ENCODE measurements at places on chromosomes 1 and 21.

DNA sequence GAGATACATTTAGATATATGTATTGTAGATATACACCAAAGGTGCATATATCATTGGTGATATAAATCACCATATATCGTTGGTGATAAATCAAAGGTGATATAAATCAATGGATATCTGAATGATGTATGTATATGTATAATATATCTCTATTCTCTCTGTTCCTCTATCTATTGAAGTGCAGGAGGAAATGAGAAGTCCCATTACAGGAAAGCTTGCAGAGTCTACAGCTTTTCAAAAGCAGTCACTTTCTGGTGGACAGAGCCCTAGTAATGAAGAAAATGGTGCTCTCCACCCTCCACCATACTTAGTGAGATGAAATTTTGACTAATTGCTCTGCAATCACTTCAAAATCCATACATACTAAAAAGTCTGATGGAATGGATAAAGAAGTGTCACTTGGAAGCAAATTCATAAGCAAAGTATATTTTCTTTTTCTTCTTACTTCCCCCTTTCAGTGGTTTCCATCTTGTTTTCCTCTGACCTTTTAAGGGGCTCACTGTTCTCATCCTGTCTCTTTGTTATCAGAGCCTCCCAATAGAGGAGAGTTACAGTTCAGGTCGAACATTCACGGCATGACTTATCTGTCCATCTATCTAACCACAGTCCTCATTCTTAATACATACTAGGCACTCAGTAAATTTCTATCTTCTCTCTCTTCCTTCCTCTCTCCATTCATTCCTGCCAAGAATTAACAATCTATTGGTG lies 227.2 kb downstream of the KCNJ6 start:
- DNase-seq = no peak

DNA sequence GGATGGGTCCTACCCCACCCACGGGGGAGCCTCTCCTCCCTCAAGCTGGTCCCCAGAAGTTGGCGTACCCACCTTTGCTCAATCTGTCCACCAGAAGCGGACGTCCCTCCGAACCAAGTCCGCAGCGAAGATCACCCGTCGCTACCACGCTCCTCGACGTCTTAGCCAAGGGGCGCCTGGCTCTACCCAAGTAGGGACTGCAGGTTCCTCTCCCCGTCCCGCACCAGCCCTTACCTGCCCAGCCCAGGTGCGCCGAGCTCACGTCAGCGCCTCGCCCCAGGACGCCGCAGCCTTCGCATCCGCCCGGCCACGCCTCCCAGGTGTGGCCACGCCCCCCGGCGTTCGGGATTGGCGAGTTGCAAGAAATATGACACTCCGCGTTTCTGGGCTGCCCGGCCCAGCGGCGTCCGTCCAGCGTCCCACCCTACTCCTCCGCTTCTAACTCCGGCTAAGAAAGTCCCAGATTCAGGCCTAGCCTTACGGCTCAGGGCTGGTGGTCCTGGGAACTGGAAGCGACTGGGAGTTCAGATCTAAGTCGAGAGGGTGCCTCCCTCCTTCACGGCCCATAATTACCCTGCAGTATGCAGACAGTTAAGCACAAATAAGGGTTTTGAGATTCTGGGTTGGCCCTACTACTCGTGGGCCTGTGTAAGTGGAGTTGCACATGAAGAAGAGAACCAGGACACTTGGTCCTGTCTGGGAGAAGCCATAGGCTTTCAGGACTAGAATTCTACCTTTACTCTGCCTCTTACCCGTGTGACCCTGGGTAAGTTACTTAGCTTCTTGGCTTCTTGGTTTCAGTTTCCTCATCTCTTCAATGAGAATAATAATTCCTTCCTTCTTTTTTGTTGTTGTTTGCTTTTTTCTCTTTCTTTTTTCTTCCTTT lies at the start of gene IRF6:
Gene IRF6 (minus strand): TSS at position 268 of the 886 bp plus-strand sequence. CDS start 4,729 bp downstream, outside the sequence.
- no peak for DNase-seq

- no peak for DNase-seq
Measured at GRCh38 chr1:1631782-1632420, at the start of gene MMP23B. MMP23B (plus strand) TSS chr1:1632173; CDS start chr1:1632219, 46 bp downstream.

DNA sequence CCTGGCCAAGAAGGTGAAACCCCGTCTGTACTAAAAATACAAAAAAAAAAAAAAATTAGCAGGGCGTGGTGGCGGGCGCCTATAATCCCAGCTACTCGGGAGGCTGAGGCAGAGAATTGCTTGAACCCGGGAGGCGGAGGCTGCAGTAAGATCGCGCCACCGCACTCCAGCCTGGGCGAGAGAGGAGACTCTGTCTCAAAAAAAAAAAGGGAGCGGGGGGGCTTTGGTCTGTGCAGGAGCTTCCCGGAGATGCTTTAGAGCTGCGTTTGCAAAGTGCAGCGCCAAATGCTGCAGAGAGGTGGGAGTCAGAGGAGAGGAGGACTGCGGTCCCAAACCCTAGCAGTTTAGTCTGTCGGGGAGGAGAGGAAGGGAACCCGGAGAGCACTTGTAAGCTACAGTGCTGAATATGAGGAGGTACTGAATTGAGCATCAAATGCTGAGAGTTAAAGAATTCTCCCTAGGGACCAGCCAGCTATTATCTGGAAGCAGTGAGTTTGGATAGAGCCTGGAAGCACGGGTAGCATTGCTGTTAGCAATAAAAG lies 569 bp downstream of the FALEC start:
- no peak for DNase-seq

- DNase-seq = no peak
Measured at GRCh38 chr1:87833166-87833565, 504.5 kb downstream of the LMO4 start.

- DNase-seq = no peak
Measured at GRCh38 chr1:156691665-156692440, 13.5 kb downstream of the CRABP2 start.

DNA sequence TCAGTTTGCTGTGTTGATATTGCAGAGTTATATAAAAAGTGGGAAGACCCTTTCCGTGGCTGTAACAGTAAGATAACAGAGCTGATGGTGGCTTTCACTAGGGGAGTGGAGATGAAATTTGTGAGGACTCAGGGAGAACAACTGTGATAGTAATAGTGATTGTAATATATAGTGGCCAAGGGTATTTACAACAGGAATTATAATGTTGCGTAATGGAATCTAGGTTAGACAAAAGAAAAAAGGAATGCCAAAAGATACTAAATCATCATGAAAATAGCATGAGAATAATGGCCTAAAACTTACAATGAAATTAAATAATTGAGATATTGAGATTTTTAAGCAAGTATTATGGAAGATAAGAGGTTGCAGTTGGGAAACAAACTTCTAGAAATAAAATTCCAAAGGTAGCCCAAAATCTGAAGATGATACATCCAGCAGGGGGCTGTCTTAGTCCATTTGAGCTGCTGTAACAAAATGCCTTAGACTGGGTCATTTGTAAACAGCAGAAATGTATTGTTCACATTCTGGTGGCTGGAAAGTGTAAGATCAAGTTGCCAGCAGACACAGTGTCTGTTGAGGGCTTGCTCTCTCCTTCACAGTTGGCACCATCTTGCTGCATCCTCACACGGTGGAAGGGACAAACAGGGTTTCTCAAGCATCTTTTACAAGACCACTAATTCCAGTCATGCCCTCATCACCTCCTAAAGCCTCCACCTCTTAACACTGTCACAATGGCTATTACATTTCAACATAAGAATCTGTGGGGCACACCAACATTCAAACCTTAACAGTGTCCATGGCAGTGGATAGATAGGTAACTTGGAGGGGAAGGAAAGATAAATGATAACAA lies 711.2 kb downstream of the MRPL39 start:
- no peak for DNase-seq

GRCh38 chr21:33256019-33256418 lies 10.1 kb upstream of the IL10RB start:
- no peak for DNase-seq

- DNase-seq = no peak
Measured at GRCh38 chr1:227466039-227466645, 97.2 kb upstream of the ZNF678 start.

DNA sequence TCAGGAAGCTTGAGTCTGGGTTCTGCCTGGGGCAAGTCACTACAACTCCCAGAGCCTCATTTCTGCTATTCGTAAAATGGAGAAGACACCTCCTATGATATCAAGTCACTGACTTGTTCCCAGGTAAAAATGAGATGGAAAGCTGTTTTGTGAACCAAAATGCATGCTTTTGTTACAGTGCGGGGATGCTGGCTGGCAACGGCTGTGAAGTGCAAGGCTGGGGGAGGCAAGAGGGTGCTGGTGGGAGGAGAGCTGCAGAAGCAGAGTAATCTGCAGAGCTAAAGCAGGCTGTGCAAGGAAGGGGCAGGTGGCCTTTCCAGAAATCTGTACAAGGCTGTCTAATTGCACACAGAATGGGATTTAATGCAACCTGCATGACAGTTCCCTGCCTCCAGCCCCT lies 150.9 kb downstream of the CNIH3 start:
- DNase-seq = no peak

GRCh38 chr1:92980732-92981647 lies 19.7 kb upstream of the DIPK1A start:
- DNase-seq = no peak

DNA sequence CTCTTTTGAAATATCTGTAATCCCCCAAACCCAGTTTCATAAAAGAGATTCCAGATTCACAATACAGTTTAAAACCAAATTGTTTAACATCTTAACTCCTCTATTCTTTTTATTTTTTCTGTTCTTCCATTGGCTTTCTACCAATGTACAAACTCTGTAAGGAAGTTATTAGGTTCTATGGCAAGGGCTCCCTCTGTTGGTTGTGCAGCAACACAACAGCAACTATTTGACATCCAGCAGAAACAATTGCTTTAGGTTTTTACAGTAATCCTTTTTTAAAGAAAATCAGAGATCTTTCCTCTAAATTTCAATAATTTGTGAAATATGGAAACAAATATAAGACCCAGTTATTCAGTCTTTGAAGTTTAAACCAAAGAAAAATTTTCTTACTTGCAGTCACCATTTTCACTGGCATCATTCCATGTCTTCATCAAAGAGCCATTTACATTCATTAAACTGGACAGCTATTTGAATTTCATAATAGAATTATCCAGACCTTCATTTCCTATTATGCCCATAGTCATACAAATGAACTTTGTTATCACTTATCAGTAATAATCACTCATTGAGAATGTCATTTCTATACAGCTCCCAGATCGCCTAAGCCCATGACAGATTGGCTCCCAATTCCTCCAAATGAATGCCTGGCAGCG lies 46.5 kb upstream of the RNF11 start:
- DNase-seq = peak; percentile 26

- no peak for DNase-seq
Measured at GRCh38 chr1:224689374-224689773, 73.3 kb downstream of the CNIH3 start.

DNA sequence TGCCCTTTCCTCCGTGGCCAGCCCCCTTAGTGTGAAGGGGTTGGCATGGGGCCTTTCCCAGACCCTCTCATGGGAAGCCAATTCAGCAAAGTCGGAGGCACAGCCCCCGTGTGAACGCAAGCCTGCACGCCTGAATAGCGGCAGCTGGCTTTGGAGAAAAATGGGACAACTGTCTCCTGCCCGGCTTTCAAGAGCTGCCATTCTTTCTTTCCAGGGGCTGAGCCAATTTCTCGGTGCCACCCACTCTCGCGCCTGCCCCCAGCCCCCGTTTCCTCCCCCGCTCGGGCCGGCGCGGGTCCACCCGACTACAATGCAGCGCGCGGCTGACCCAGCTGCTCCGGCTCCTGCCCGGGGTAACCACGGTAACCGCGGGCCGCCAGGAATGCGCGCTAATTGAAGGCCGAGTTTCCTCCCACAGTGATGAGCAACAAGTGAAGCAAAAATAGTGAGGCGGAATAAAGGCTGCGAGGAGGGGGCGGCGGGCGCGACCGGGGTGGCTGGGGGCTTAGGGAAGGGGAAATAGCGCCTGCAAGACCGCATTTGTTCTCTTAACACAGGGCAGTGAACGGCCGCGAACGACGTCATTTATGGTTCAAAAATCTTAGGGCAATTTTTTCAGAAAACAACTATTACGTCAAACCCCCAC lies 27.8 kb downstream of the ILDR2 start:
- DNase-seq = no peak

DNA sequence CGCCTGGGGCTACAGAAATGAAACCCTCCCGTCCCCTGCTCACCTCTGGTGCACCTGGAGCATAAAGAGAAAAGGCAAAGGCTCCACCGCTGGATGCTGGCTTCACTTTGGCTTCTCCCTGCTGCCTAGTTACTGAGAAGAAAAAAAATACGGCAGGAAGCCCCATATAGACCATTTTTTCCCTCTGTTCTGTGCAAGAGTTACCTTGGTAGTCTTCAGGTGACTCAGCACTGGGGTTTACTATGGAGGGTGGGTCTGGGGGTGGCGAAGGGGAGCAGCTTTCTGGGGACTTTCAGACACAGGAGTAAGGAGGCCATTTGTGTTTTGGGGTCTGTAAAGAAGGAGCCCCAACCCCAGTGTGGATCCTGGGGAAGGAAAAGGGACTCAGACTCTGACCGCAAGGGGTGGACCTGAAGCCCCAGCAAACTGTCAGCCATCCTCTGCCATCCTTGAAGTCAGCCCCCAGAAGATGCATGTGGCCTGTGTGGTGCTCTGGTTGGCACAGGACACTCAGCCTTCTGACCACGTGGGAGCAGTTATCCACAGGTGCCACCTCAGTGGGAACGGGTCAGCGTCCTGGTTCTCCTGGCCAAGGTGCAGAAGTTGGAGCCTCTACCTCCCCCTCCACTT lies 25.9 kb upstream of the EPS8L3 start:
- DNase-seq = no peak

DNA sequence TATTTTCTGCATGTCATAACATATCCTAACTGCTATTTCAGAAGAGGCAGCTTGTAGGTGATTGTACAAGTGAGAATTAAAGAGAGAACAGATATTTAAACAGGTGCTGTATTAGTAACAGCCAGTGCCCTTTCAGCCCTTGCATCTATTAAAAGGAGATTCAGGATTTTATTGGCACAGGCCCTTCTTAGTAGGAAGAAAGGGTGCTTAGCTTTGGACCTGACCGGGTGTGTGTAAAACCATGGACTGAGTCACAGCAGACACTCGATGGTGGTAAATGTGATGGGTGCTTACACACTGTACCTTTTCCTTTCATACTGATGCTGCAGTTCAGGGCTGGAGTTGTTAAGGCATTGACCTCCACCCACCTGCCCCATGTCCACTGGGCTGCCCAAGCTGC lies 12.7 kb upstream of the CD101 start:
- no peak for DNase-seq

DNA sequence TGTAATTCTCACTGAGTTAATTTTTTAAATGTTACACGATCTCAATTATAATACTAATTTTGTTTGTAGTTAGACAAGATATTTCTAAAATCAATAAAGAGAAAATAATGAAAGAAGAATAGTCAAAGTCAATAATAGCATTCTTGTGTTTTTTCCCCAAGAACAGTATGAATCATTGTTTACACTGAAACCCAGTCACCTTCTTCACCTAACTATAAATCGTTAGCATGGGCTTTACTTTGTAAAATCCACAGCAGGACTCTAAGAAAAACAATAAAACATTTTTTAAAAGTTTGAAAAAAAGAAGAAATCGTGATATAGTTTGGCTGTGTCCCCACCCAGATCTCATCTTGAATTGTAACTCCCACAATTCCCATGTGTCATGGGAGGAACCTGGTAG lies 234.6 kb upstream of the LYPLAL1 start:
- no peak for DNase-seq

- DNase-seq = no peak
Measured at GRCh38 chr1:205991237-205991636, 12.0 kb downstream of the RAB7B start.

- DNase-seq = no peak
Measured at GRCh38 chr21:41957991-41958766, 4.4 kb upstream of the C2CD2 start.

- no peak for DNase-seq
Measured at GRCh38 chr21:44273046-44273445, 11.3 kb upstream of the DNMT3L start.

Measured in cerebellar nuclear complex (tissue), 1 donor.